Astrocyte of the spinal cord (primary cell): ENCODE measurements at places on chromosomes 12 and 14.

- DNase-seq, result no peak
These were observed 1351.1 kb downstream of the TMEM121 start for GRCh38 chr14:106877517-106877916.

DNA sequence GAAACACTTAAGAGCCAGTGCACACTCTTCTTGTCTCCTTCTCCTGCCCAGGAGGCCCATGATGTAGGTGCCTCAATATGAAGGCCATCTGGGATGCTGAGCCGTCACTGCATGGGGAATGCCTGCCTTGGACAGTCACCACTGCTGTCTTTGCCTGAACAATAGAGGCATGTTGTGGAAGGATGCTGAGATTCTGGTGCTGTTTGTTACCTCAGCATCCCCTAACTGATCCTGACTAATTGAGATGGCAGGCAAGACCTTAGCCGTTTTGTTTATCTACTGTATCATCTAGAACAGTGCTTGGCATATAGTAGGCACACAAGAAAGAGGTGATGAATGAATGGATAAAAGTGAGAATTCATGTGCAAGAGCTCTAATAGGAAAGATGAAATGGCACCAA, 253.5 kb downstream of the GLT1D1 start:
- no peak for DNase-seq

DNA sequence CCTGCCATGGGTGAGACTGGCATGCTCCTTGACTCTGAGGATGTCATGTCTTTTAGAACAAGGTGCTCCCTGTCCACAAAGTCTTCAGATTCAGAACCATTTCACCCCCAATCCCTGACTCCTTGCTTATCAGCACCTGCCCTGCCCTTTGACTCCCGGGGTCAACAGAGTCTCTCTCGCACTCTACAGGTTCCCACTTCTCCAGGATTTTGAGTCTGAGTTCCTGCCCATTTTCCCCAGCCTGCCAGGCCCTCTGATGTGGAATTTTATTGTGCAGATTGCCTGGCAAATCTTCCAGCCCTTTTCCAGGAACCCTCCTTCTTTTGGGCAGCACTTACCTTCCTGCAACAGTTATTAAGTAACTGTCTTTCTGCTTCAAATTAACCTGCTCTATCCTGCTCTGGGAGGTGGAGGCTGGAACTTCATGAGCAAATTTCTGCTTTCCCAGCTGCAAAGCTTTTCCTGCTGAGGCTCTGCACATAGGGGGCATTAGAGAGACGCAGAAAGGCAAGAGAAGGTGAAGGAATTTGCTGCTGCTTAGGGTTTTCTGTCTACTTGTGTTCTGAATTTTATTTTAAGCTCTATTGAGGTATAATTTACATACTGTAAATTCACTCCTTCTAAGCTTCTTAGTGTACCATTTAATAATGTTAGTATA, 259.1 kb downstream of the PCNX1 start:
- peak; percentile 81 for DNase-seq

DNA sequence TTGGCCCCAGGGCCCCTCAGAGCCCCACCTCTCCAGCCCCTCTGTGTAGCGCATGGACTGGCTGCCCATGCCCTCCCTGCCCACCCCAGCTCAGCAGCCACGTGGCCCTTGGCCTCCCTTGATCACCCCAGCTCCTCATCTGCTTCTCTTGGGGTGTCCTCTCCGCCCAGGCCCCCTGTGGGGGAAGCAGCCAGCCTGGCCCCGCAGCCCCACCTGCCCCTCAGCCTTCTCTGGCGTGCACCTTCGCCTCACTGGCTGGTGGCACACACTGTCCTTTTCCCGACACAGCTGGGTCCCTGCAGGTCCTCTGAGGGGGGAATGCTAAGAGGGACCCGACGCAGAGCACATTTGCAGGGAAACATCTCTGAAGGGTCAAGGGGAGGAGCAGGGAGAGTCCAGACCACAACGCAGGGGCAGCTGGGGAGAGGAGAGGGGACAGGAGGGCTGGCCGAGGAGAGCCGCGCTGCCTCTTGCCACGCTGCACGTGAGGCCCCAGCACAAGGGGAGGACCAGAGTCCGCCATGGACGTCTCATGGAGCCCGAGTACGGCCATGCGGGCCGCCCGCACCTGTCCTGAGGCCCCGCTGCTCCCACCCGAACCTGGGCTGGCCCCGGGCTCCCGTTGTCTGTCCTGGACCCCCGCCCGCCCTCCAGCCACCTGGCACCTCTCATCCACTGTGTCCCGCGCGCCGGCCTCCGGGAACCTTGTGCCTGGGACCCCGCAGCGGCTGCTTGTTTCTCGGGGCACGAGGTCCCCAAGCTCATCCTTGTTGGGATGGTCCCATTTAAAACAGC, 36.1 kb downstream of the PACS2 start:
- DNase-seq, result no peak

DNA sequence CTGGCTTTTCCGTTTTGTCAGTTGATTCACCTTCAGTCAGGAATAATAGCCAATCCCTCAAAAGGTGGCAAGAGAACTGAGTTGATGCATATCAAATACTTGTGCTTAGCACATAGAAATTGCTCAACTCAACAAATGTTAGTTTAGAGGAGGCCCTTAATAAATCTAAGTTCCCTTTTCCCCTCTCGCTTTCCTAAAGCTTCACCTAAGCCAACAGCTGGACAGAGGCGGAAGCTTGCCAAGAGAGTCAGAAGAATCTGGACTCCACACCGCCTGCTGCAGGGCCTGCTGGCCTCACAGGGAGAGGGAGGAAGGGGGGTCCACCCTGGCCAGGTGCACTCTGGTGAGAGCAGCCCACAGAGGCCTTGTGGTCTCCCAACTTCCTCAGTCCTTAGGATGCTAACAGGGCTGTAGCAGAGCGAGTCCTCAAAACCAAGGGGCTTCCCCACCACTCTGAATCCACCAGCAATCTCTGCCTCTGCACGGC, 213.1 kb downstream of the CHST11 start:
- DNase-seq, result peak; percentile 48

DNA sequence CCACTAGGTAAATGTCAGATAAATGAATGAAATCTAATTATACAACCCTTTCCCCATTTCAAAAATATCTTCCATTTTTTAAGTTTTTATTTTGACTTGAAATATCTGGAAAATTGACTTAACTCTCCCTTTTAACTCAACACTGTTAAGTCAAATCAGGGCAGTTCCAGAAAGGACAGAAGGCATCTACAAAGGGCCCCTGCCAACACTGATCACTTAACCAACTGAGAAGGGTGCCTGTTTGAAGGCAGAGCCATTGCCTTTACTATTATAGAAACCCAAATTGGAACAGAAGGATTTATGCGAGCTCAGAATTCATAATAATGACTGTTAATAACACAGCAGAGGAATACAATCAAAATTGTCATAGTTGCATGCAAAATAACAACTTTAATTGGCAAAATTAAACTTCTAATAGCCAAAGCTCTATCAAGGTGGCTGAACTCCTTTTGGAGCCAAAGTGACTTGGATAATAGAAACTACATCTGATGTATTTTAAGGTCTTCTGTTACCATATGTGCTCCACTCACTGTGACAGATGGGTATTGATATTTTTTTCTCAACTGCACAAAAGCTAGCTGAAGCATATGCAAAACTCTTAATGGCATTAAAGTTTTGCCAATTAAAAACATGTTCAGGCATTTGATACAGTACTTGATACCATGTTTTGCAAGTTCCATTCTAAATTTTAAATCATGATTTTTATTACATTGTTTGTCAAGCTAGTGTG, 383.8 kb downstream of the NOVA1 start:
- DNase-seq, result no peak
